ENCODE measurements at places on chromosomes 4 and X.

- no peak for DNase-seq
These were observed 11.9 kb downstream of the EXOC1 start for GRCh38 chr4:55865228-55865806.

GRCh38 chr4:174214101-174214878 is 69.2 kb downstream of the FBXO8 start:
- DNase-seq = no peak

- no peak for DNase-seq
These were observed 168.6 kb downstream of the PTTG2 start for GRCh38 chr4:38128478-38129459.

- DNase-seq = no peak
These were observed 33.5 kb downstream of the MAPK10 start for GRCh38 chr4:86326400-86326799.

DNA sequence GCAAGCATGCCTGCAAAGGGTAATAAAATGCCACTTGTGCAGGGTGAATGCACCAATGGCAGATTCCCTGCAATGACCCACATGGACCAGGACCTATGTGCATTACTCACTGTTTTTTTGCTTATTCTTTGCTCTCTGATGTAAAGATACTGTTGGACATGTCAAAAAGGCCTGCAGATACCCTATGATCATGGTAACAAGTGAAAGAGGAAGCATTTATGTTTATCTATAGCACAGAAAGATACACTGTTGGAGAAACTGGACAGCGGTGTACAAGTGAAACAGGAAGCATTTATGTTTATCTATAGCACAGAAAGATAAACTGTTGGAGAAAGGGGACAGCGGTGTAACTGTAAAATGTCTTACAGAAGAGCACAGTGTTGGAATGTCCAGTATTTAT is 127.5 kb downstream of the PAPSS1 start:
- no peak for DNase-seq

GRCh38 chr4:133154725-133155124 is 5.6 kb downstream of the PCDH10 start:
- DNase-seq = no peak

- no peak for DNase-seq
These were observed 8.6 kb upstream of the MAPK10 start for GRCh38 chr4:86368433-86368832.

DNA sequence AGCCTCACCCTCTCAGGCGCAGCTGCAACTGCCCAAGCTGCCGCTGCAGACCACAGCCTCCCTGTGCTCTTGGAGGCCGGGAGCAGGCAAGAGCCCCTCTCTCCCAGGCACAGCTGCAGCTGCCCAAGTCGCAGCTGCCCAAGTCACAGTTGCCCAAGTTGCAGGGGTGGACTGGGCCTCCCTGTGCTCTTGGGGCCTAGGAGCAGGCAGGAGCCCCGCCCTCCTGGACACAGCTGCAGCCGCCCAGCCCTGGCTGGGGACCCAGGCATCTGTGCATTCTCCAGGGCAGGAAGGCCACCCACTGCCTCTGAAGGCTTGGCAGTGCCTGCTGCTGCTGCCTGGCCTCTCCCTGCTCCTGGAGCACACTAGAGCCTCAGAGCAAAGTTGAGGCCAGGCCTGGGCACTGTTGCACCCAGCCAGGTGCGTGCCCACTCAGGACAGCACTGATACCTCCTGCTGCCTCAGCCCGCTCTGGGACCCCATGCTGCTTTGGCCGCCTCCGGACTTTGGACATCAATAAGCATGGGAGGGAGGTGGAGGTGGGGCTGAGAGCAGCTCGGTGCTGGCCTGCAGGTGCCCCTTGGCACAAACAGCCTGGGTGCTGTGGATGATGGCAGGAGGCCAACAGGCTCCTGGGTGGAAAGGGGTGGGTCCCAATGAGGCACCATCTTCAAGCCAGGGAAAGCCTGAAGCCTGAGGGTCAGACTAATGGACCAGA is 247.5 kb downstream of the PDGFC start:
- no peak for DNase-seq

DNA sequence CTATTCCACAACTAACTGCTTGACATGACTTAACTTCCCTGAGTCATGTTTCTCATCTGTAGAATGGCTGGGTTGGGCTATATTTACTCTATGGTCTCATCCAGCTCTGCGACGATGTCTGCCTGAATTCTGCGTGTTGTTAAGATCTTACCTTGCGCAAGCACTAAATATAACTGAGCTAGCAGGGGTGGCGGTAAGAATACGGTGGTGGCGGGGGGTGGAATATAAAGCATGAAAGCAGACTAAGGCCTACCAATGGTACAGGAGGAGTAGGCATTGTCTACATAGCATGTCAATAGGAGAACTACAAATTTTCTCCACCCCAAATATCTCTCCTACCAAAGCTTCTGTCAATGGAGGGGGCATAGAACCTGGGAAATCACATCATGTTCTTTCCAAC is 45.7 kb upstream of the DCLK2 start:
- no peak for DNase-seq

GRCh38 chr4:34309383-34309906 is 1934.9 kb downstream of the ARAP2 start:
- no peak for DNase-seq

- no peak for DNase-seq
These were observed 339 bp downstream of the CUL4B start for GRCh38 chrX:120560405-120560841.

- DNase-seq = no peak
These were observed 45.1 kb downstream of the STX18 start for GRCh38 chr4:4496592-4497372.

GRCh38 chr4:168610911-168611530 is 114.2 kb downstream of the PALLD start:
- DNase-seq = no peak

GRCh38 chrX:43970528-43970927 is 2.7 kb downstream of the NDP start:
- DNase-seq = no peak

DNA sequence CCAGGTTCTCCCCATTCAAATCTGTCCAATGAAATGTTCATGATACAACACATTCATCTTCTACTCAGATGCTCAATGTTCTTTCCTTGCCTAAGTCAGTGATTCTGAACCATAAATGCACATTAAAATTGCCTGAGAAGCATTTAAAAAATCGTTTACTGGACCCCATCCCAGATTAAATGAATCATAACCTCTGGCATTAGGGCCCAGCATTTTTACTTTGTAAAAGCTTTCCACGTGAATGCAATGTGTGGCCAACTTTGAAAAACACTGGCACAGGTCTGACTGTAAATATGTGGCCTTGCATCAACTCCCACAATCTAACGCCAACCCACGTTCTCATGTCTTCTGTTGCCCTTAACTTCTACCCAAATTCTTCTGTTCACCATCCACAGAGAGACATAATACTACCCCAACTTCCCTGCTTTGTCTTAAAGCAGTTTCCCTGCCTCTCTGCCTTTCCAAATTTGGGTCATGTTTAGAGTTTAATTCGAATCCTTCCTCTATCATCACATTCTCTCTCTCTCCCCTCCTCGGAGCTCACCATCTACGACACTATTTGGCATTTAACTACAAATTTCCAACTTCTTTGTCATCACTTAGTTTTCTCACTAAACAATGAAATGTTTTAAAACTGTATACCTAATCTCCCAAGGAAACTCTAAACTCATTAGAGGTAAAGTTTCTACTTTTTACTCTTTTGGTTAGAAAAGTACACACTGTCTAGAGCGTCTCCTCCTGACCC is 78.7 kb downstream of the PRKG2 start:
- DNase-seq = no peak

DNA sequence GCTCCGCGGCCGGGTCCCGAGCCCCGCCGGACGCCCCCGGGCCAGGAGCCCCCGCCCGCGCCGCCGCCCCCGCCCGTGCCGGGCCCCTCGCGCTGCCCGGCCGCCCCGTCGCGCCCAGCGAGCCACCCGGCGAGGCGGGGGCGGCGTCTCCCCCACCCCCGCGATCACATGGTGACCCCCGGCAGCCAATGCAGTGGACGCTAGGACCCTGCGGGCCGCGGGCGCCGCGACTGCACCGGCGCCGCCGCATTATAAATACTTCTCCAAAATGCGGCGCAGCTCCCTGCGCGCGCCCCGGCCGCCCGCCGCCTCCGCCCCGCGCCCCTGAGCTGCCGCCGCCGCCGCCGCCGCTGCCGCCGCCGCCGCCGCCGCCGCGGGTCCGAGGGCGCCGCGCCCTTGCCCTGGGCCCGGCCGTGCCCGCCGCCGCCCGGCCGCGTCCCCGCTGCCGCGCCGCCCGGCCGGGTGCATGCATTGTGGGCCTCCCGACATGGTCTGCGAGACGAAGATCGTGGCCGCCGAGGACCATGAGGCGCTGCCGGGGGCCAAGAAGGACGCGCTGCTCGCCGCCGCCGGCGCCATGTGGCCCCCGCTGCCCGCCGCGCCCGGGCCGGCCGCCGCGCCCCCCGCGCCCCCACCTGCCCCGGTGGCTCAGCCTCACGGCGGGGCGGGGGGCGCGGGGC is at the start of gene NAT8L:
TSS of gene NAT8L (plus strand) at position 282 of the 680 bp plus-strand sequence. CDS start at position 467, 185 bp downstream.
- peak; percentile 67 for DNase-seq

- no peak for DNase-seq
These were observed at the start of gene PABPC4L for GRCh38 chr4:134201216-134202161. Gene PABPC4L (minus strand): TSS chr4:134201789. CDS start chr4:134201019, 770 bp downstream.

DNA sequence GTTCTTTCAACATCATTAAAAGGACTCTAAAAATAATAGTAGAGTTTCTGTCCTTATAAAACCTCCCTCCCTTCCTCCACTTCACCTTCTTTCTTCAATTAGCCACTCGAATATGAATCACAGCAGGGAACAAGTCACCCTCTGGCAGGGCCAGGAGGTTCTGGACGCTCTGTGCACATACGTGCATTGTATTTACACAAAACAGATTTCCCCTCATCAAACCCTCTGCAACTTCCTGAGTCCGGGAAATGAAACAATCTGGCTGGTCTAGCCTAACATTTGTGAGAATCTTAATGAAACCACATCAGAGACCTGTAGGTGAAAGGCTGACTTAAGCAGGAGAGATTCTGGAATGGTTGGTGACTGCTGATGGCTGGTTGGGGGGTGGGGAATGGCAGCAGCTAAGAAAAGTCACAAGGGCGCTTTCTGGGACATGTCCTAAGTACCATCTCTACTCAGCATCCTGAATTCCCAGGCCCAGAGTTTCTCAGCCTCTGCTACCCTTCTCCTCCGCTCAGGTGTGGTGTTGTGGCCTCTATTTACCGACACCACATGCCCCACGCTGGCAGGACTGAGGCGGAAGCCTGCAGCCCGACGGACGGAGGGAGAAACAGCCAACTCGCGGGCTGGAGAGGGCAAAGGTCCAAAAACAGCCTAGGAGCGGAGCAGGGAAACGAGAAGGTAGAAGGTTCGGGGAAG is 1.0 kb downstream of the ZDHHC9 start:
- no peak for DNase-seq

DNA sequence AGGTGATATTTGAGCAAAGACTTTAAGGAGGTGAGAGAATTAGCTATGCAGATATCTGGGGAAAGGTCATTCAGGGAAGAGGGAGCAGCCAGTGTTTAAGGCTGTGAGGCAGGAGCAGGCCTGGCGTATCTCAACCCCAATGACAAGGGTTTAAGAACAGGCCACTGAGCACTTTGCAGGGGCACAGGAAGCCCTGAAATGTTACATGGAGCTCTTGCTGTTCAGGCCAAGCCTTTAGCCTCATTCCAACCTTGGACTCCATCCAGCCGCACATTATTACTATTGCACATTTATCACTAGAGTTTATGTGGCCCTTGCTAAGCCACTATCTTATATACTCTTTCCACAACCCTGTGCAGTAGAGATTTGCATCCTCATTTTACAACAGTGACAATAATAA is 114.0 kb downstream of the EFNB1 start:
- DNase-seq = no peak

GRCh38 chr4:56979421-56980072 is 851 bp downstream of the POLR2B start:
- no peak for DNase-seq

- DNase-seq = no peak
These were observed 4.4 kb downstream of the SOD3 start for GRCh38 chr4:24799544-24800324.

DNA sequence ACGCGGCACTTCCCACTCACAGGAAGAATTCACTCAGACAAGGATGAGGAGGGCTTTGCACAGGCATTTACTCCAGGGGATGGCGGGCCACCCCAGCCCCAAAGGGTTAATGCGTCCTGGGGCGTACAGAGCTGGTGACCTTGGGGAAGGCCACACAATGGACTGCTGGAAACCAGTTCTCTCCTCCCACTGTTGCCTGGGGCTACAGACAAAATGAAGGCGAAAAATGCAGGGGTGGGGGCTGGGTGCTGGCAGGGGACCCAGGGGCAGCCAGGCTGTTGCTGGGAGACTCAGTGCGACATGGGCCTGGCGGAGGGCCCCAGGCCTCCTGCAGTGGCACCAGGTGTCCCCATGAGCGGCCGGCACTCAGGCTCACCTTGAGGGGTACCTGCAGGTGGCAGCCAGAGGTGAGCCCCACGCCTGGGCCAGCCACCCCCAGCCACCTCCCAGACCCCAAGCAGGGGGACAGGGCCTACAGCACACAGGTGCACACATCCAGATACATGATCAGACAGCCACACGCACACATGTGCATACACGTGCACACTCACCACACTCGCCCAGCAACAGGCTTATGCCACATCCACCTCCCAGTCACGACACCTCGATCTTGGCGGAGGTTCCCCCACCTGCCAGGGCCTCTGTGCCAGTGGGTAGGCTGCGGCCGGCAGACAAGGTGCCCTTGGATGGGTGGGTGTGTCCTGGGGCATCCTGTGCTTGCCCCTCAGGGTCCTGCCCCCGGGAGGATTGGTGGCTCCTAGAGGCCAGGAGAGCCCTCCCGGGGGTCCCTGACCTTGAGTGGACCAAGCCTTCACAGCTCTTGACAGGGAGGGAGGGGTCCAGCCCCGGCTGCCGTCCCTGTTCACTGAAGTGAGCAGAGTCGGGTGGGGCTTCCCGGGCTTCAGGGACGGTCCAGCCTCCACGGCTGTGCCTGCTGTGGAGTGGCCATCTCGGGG is 13.1 kb downstream of the NAT8L start:
- DNase-seq = peak; percentile 22

GRCh38 chr4:48109413-48110263 is 24.4 kb downstream of the TXK start:
- DNase-seq = peak; percentile 45

GRCh38 chr4:94758141-94758699 is 465 bp downstream of the BMPR1B start:
- no peak for DNase-seq

DNA sequence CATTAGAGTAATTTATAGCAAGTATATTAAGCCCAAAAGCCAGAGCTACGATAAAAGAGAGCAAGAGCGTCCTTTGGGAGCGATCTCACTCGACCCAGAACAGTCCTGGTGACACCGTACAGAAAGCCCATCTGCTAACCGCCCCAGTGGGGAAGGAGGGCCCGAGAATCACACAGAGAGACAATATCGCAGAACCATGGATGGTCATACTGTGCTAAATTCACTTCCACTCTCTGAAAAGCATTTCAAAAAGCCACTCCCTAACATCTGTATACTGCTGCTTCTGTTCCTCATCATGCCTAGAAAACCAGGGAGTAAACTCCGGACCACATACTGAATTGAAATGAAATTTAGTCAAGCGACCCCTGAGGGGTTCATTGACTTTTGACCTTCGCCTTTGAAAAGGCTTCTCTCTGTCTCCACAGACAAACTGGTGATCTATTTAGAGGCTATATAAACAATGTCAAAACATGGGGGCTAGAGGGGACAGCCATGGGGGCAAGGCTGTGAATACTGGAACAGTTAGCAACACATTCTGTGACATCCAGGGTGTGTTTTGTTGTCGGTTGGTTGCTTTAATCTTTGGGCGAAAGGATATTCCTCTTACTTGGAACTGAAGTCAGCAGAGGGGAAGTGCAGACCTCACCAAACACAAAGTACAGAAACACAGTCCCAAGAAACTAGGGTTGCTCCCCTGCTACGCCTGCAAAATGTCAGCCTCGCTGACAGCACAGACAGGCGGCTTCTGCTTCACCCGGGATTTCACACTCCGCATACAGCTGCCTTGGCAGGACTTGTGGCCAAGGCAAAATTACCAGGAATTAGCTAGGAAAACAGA is 129.0 kb upstream of the RASGEF1B start:
- DNase-seq = no peak

Data from NCI-H1092 (cell line).